ENCODE measurements at places on chromosomes 12 and 14.
A peak's percentile ranks its signal among the peaks of the same experiment; 100 is the strongest.

GRCh38 chr14:71060274-71060673 lies 153.0 kb downstream of the PCNX1 start:
- no peak for DNase-seq

- DNase-seq: no peak
Observed at GRCh38 chr12:30643366-30643765, 52.3 kb downstream of the IPO8 start.

DNA sequence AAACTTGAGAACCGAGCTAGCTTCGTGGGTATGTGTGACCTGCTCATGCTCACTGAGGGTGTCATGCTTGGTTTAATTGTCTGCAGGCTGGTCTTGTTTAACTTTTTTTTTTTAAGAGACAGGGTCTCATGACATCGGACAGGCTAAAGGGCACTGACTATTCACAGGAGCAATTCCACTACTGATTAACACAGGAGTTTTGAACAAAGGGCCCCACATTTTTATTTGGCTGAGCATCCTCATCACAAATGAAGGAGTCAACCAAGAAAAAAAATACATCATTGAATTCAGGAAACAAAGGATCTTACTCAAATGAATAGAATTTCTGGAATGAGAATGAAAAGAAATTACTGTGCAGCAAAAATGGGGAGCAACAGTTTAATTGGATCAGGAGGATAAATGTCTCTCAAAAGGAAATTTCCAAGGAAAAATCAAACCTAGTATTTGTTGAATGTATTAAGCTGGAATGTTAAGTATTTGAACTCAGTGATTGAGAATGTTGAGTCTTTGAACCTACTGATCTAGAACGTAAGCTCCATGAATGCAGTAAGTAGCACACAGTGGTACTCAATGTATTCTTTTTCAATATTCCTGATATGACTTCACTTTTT lies 20.8 kb upstream of the PYROXD1 start:
- DNase-seq: no peak

GRCh38 chr12:125110641-125111360 lies 45.6 kb downstream of the AACS start:
- no peak for DNase-seq

DNA sequence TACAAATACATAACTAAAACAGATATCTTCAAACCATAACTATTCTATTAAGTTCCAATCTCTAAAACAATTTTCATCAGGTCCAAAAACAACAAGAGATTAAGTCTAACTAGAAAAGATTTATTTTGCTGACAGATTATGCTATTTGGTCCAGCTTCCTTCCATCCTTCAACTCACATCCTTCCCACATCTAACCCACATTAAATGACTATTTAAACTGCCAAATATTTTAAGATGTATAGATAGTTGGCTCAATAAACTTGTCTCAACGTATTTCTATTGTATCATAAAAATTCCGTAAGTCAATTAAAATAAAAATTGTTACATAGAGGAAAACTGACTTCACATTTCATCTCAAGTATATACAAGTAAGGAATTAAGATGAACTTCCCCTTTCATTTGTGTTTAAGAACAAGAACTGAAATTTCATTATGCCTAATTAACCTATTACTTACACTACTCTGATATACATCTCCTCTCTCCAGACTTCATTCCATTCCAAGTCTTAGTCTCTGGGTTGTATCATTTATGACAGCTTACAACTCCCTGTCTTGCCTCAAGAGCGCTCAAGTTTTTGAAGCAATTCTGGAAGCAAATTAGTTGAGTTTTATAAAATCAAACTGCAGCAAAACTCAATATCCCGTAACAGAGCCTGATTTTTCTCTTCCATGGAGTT lies 25.4 kb downstream of the PAWR start:
- DNase-seq: no peak

DNA sequence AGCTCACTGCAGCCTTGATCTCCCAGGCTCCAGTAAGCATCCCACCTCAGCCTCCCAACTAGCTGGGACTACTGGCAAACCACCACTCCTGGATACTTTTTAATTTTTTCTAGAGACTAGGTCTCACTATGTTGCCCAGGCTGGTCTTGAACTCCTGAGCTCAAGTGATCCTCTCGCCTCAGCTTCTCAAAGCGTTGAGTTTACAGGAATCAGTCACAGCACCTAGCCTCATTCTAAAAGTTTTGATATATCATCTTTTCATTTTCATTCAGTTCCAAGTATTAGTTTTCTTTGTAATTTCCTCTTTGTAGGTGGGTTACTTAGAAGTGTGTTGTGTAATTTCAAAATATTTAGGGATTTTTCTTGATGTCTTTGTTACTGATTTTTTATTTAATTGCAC lies 9.6 kb downstream of the CBX5 start:
- no peak for DNase-seq

GRCh38 chr12:2409656-2410265 lies 357.0 kb downstream of the CACNA1C start:
- no peak for DNase-seq

- no peak for DNase-seq
Observed at GRCh38 chr14:52730709-52731111, 744 bp downstream of the STYX start.

DNA sequence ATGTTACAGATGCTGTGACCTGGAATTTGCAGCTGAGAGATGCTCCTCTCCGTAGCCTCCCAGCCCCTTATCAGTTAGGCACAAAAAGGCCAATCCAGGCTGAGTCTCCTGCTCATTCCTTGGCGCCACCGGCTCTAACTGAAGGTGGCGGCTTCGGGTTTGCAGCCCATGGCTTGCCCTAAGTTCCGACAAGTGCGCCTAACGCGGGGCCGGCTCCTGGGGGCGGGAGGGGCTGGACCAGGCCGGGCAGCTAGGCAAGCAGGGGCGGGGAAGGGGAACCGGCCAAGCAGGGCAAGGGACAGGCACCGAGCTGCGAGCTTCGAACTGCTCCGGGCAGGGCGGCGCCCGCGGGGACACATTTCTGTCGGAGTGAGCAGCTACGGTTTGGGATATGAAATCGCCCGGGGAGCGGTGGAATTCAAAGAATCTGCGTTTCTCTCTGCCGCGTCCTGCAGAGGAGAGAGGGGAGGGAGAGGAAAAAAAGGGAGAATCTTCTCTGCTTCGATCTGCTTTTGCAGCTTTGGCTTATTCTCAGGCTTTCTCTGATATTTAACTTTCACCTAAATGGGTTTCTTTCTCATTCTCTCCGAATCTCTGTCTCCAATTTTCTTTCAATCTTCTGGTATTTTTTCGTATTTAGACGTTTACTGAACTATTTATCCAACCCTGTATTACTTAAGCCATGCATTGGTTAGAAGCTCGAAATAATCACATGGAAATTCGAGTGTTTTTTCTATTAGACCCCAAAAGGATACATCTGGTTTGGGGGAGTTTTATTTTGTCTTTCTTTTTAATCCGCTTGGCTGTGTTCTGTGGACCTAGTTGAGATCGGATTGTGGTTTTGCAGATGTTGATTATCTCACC lies 1.6 kb upstream of the HOXC12 start:
- no peak for DNase-seq

GRCh38 chr12:66984962-66985361 lies 284.2 kb upstream of the CAND1 start:
- no peak for DNase-seq

GRCh38 chr14:99230208-99231151 lies 41.5 kb downstream of the BCL11B start:
- no peak for DNase-seq

GRCh38 chr14:102539544-102540314 lies 30.2 kb upstream of the ANKRD9 start:
- no peak for DNase-seq

- no peak for DNase-seq
Observed at GRCh38 chr12:64240781-64241180, 18.7 kb upstream of the KICS2 start.

GRCh38 chr14:55309761-55310365 lies 38.6 kb downstream of the FBXO34 start:
- no peak for DNase-seq

GRCh38 chr14:77037938-77038568 lies 9.5 kb upstream of the IRF2BPL start:
- no peak for DNase-seq

DNA sequence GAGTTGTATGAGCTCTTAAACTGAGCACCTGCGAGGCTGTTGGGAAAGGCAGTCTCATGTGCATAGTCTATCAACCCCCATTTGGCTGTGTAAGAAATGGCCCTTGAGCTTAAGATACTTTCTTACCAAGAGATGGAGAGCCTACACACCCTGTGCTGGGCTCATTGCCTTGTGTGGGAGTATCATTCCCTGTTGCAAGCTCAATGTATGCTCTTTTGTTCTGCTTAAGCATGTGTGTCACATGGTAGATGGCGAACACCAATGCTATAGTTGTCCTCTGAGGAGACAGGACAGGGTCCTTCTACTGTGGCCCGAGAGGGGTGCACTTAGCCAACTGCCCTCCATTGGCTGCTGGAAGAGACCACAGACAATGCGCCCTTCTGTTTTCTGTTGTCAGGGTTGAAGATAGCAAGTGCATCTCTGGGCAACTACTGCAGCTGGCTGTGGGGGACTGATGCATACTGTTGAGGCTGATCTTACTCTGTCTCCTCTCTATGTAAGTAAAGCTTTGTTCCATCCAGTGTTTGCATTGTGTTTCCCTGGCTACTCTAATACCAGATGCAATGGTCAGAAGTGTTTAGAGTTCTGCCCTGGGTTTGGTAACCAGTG lies 79.5 kb downstream of the PTPRB start:
- DNase-seq: no peak

- peak; percentile 42 for DNase-seq
Observed at GRCh38 chr12:99381992-99382391, 265.6 kb upstream of the GARIN6 start.

- no peak for DNase-seq
Observed at GRCh38 chr14:69666690-69667211, 55.4 kb downstream of the SUSD6 start.

DNA sequence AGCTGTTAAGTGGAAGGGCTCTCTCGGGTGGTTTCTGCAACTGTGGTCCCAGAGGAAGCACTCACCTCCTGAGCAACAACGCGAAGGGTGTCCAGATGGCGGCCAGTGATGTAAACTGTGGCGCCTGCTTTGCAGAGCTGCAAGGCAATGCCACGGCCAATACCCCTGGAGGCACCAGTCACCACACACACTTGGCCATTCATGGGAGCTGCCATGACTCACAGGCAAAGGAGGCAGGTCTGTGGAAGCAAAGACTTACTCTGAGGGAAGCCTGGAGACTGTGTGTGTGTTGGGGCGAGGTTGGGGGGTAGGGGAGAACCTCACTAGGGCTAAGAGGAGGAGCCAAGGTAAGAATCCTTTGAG lies 707 bp downstream of the DHRS1 start:
- DNase-seq: no peak

- DNase-seq: no peak
Observed at GRCh38 chr14:77265187-77265515, 5.9 kb downstream of the NGB start.

All from GM13977 (cell line).